ENCODE measurements at places on chromosomes 7 and 10.

DNA sequence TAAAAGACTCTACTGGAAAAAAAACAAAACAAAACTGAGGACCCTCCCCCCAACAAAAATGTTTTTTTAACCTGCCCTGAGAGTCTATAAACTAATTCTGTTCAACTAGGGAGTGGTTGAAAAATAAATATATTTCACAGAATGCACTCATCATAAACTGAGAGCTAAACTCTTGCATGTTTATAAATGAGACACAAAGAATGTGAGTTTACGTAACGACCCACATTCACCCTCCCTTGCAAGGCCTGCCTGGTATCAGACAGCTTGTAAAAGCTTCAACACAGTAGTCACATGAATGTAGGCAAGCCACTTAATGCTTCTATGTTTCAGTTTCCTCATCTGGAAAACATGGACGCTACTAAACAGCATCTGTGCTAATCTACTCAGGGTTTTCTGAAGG lies 50.3 kb downstream of the JAZF1 start:
- no peak for DNase-seq

DNA sequence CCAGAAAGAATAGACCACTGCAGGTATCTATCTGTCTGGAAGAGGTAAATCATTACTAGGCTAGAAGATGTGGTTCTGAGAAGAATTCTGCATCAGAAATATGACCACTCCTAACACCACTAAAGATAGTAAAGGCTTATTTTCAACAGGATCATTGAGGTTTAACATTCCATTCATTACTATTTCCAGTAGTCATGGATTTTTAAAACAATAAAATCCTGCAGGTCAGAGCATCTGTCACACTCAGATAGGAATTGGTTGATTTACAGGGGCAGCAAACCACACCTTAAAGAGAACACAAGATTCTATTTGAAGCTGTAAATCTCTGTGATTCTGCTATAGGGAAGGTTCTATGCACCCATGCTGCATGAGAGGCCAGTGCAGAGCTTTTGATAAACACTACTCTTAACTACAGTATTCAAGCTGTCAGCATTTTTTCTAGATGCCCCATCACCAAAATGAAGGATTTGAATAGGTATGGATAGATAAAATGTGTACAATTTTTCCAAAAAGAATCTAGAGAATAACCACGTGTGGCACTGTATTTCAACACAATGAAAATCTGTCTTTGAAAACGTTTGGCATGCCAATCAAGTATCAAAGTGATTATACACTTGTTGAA lies 14.6 kb downstream of the LRRC17 start:
- DNase-seq: no peak

DNA sequence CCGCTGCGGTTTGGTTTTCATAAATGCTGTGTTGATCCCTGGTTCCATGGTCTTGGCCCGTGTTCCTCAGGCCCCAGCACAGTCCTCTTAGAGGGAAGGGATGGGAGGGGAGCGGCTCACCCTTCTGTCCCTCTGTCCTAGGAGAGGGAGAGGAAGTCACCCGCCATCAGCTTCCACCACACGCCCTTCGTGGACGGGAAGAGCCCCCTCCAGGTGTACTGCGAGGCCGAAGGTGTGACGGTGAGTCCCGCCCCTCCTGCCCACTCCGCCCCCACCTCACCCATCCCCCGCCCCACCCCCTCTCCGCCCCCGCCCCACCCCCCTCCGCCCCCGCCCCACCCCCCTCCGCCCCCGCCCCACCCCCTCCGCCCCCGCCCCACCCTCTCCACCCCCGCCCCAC lies 37.5 kb upstream of the DPYSL4 start:
- DNase-seq: no peak

DNA sequence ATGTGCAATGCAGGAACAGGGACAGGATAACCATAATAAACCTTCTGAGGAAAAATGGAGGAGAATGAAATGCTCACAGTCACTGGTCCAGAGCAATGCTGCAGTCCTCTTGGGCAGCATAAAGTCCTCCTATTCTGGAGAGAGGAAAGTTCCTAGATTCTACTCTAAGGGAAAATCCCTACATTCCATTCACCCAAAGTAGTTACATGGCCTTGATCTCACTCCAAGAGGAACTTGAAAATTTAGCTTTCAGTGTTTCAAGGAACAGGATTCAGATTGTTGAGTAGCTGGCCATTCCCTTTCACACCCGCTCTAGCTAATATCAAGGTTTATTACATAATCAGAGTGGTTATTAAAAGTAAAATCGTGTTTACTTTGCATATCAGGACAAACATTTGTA lies 168.3 kb downstream of the CHRM2 start:
- no peak for DNase-seq

DNA sequence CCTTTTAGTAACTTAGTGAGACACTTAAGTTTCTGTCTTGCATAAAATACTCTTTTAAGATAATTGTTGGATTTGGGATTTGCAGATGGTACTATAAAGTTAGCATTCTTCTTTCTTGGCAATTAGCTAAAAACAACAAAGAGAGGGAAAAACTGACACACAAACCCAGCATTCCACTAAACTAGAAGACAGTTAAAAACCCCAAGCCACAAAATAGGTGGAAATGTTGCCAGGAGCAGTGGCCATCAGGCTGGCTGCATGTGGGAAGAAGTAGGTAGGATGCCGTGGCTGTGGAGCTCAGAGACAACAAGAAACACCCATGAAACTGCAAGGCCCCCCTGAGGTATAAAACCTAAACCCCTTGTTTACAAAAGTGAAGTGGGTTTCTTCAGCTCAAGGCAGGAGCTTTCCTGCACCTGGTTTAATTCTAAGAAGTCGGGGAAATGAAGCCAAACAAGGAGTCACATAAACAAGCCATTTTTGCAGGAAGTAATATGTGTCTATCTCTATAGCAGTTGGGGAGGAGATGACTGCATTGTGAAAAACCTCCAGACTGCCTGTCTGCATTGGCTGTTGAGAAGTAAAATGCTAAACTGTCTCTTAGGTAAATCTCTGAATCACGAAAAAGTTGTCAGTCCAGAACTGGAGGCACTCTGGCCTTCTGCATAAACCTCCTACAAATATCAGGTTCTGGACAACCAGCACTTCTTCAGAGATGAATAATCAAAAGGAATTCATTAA lies 9.5 kb downstream of the RAB18 start:
- no peak for DNase-seq

- no peak for DNase-seq
These were observed 653.8 kb downstream of the LRMDA start for GRCh38 chr10:76085002-76085816.

- DNase-seq: no peak
These were observed 7.4 kb upstream of the TSPAN12 start for GRCh38 chr7:120865191-120865981.

DNA sequence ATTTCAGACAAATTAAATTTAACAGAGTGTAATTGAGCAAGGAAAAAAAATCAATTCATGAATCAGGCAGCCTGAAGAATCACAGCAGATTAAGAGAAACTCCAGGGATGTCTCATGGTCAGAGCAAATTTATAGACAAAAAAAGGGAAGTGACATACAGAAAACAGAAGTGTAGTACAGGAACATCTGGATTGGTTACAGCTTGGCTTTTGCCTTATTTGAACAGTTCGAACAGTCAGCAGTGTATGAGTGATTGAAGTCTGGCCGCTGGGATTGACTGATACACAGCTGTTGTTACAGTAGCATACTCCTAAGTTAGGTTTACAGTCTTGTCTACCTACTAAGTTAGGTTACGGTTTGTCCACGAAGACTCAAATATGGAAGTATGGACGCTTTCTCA lies 255.3 kb downstream of the HPSE2 start:
- DNase-seq: no peak

GRCh38 chr7:51029701-51030191 lies 247.1 kb upstream of the GRB10 start:
- no peak for DNase-seq

GRCh38 chr7:139562491-139562890 lies 39.0 kb downstream of the CLEC2L start:
- DNase-seq: no peak

- no peak for DNase-seq
These were observed 108.5 kb downstream of the RAB18 start for GRCh38 chr10:27612551-27613035.

- no peak for DNase-seq
These were observed 2.8 kb upstream of the LBX1 start for GRCh38 chr10:101231912-101232689.

DNA sequence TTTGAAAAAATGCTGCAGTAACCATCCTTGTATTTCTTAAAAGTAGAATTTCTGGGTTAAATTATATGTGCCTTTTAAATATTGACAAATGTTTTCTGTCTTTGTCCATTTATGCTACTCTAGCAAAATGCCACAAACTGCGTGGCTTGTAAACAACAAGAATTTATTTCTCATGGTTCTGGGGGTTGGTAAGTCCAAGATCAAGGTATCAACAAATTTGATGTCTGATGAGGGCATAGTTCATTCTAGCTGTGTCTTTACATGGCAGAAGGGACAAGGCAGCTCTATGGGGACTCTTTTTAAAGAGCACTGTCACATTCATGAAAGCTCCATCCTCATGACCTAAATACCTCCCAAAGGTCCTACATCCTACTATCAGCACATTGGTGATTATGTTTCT lies 27.7 kb downstream of the ZNF277 start:
- DNase-seq: no peak

- DNase-seq: no peak
These were observed 51.4 kb downstream of the ADARB2 start for GRCh38 chr10:1685699-1686490.

- DNase-seq: no peak
These were observed 486.1 kb downstream of the SEMA3D start for GRCh38 chr7:84700563-84701370.

DNA sequence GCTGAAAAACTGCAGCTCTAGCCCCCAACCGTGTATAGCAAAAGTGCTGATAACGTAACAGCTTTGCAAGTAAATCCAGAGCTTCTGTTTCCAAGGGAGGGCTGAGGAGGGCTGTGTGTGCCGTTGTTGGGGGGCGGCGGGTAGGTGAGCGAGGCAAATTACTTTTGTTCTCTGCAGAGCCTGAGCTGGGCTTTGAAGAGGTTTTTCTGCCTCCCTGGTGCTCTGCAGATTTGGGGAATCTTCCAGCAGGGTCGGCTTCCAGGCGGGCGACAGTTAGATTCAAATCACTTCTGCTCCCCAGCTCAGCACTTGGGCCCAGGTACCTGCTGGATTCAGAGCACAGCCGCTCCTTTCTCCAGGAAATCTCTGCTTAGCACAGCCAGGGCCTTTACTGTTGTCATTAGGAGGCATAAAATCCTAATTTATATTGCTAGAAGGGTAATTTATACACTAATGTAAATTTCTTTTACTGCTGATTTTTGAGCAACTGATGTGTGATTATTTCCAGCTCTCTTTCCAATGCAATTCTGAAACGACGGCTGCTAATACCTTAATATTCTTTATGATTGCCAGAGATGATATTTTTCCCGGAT lies 442.4 kb downstream of the TYW1 start:
- DNase-seq: no peak
